ENCODE measurements at places on chromosomes 11 and 22.

DNA sequence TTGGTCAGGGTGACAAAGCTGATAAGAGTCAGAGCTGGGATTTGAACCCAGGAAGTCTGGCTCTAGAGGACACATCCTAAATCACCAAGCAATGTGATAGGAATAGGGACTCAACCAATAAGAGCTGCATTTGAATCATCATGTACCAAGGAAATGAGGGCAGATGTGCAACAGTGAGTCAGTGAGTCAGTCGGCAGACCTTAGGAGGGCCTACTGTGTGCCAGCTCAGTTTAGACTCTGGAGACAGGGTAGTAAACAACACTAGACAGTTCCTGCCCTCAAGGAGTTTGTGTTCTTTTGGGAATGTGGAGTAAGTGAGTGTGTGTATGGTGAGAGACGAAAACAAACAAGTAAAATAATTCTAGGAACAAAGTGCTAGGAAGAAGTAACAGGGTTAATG is 11.2 kb downstream of the IL10RA start:
- DNase-seq: no peak

DNA sequence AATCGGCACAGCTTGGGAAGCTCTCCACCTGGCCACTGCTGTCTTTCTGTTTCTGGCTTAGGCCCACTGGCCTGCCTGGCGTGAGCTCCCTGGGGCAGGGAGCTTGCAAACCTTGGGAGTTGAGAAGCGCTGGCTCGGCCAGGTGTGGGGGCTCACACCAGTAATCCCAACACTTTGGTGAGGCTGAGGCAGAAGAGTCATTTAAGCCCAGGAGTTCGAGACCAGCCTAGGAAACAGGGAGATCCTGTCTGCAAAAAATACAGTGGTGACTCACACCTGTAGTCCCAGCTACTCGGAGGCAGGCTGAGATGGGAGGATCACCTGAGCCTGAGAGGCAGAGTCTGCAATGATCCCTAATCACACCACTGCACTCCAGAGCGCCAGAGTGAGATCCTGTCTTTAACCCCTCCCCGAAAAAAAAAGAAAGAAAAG is 4.0 kb downstream of the AP5B1 start:
- no peak for DNase-seq

DNA sequence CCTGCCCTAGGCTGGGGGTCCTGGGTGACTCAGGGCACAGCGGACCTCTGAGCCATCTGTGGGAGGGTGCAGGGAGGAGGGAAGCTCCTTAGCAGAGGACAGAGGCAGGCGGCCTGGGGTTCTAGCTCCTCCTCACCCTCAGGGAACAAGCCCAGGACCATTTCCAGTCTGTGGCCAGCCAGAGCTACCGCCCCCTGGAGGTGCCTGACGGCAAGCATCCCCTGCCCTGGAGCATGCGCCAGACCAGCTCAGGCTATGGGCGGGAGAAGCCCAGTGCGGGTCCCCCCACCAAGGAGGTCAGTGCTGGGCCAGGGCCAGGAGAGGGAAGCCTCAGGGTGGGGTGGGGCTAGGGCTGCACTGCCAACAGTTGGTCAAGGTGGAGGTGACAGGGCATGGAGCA is 26.0 kb upstream of the LRRC10B start:
- no peak for DNase-seq

GRCh38 chr11:14373941-14374646 is 15.1 kb upstream of the RRAS2 start:
- no peak for DNase-seq

DNA sequence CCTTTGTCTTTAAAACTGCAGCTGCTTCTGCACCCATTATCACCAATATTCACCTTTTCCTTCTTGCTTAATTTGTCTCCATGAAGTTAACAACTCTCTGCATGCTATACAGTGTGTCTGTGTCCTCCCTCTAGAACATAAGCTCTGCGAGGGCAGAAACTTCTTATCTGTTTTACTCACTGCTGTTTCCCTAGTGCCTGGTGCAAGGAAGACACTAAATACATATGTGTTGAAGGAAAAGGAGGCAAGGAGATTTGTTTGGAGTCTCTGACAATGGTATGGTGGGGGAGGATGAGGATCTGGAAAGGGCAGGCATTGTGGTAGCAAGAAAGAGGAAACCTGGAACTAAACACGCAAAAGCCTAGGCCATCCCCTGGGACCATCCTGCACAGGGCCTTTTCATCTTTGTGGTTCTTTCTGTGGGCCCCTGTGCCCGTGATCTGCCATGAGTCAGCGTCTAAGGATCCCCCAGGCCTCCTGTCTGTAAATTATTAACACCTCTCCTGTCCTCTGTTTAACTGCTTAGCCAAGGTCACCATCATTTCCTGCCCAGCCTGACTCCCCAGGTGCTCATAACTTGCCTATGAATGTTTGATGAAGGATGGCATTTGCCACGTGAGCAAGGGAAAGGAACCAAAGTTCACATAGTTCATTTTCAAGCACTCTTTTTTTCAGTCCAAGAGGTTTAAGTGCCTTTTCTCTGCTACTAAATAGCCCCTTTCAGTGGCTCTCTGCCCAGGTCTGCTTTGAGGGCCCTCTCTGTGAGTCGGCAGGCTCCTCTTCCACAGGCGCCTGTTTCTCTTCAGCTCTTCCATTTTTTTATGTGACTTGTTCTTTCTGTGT is 131.1 kb downstream of the RASSF10 start:
- no peak for DNase-seq

GRCh38 chr11:72781313-72782080 is 12.3 kb downstream of the STARD10 start:
- no peak for DNase-seq

DNA sequence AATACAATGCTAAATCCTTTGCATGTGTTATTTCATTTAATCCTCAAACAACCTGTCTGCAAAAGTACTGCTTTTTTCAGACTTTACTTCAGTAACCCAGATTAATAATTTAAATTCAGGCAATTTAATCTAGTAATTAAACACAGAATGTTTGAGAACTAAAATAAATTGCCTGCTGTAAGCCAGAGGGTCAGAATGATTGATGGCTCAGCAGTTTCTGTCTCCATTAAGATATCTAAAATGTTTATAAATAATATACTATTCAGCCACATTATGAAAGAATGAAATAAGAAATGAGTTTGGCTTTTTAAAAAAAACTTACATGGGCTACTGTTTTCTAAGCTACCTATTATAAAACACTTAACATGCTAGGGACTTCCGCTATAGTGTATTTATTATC is 846.0 kb downstream of the FAM181B start:
- DNase-seq: no peak
